Mucosa of gallbladder (tissue), 1 donor: ENCODE measurements at places on chromosomes 1 and 21.

GRCh38 chr1:17287130-17287776, 20.7 kb upstream of the PADI4 start:
- no peak for DNase-seq

DNA sequence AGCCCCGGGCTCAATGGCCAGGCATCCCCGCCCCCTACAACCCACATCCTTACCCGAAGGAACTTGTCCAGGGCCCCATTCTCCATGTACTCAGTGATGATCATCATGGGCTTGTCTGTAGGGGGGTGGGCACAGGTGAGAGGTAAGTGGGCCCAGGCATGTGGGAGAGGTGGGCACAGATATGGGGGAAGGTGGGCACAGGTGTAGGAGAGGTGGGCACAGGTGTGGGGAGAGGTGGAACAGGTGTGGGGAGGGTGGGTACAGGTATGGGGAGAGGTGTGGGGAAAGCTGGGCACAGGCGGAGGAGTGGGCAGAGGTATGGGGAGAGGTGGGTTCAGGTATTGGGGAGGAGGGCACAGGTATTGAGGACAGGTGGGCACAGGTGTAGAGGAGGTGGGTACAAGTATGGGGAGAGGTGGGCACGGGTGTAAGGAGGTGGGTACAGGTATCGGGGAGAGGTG, 23.5 kb downstream of the EPHA2 start:
- no peak for DNase-seq

DNA sequence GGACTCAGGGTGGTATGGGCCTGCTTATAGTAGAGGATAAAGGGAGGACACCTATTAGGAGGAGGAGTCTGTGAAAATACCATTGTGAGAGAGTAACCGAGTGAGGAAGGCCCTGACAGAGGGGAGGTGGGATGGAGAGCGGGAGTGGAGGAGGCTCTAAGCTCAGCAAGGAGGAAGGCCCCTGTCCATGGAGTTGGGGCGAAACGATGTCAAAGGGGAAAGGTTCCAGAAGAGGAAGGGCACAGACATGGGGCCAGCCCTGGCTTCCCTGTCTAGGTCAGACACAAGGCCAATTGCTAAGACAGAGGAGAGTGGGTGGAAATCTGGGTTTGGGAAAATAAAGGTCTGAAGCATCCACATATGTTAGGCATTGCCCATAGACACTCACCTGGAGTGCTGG, 44.2 kb downstream of the ELK4 start:
- DNase-seq, result no peak

DNA sequence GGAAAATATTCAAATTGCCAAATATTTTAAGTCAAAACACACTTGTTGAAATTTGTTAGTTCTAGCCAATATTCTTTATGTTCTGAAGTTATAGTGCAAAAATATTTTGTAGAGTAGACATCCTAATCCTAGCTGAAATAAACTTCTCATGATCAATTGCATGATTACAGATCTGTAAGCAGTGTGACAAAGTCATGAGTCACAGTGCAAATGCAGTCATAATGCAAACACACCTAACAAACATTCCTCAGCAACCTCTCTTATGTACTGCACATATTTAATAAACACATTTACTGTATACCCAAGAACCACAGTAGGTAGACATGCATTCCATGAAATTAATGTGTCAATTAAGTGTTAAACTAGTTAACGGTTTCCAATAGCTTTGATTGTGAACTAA, 1857.4 kb downstream of the NCAM2 start:
- DNase-seq, result no peak

- no peak for DNase-seq
Measured at GRCh38 chr1:237393632-237394031, 351.6 kb downstream of the RYR2 start.

DNA sequence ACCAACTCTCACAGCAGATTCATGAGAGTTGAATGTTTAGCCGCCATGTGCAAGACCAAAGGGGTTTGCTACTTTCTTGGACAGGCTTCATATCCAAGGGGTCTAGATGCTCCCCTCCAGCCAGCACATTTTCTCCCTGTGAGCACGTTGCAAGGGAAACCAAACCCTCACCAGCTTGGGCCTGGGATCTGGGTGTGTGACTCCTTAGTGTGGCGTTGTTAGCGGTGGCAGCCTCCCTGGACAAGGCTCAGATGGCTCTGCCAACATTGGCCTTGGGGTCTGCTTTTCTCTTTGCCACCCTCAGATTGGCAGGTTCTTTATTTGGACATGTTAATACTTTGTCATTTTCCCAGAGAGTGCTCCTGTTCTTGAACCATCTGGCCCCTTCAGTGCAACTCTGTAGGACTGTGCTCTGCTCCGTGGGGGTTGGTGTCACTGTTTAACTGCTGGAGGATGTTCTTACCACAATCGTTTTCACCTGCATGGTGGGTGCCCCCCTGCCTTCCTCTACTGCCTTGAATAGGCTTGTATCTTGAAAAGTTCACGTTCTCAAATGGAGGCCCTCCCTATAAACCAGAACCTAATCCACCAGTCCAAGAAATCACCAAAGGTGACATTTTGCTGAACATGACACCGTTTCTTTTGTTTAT, 13.4 kb downstream of the ABCG1 start:
- DNase-seq, result no peak

- DNase-seq, result no peak
Measured at GRCh38 chr1:93349231-93350135, 3.8 kb downstream of the DR1 start.

DNA sequence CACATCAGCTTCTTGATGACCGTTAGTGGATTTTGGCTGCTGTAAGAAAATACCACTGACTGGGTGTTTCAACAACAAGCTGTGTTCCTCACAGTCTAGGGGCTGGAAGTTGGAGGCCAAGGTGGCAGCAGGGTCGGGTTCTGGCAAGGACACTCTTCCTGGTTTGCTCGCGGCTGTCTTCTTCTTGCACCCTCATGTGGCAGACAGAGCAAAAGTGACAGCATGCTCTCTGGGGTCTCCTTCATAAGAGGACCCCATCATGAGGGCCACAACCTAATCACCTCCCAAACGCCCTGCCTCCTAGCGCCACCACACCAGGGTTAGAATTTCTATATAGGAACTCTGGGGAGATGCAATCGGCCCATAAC, 18.6 kb upstream of the TSPEAR start:
- no peak for DNase-seq

- peak; percentile 57 for DNase-seq
Measured at GRCh38 chr1:160726498-160727315, 12.3 kb upstream of the SLAMF7 start.

DNA sequence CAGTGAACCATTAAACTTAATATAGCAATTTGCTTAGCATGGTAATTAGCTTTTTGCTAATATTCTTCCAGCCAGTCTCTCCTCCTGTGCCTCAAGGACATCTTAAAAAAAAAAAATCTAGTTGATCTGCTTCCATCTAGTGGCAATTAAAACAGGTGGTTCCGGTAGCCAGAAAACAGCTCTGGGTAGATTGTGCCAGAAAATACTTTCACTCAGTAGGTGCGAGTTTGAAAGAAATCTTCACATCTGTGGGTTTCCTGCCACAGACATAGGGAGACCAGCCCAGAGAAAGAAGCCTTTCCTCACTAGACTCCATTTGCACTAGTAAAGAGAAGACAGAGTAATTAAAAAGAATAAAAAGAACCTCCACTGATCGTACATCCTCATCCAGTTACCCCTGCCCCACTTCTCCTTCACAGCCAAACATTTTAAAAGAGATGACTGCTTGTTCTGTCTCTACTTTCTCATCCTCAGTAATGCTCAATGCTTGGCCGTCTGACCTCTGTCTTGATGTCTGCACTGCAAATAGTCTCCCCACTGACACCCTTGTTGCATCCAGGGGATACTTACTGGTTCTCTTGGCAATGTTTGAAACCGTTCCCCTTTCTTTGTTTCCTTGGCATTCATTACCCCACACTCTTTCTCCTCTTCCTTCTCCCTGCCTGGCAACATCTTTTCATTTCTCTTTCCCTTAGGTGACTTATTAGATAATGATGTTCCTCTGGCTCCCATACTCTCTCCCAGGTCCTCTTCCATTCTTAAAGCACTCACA, 16.9 kb downstream of the SELL start:
- no peak for DNase-seq

- DNase-seq, result no peak
Measured at GRCh38 chr1:156359973-156360372, 9.0 kb upstream of the RHBG start.

DNA sequence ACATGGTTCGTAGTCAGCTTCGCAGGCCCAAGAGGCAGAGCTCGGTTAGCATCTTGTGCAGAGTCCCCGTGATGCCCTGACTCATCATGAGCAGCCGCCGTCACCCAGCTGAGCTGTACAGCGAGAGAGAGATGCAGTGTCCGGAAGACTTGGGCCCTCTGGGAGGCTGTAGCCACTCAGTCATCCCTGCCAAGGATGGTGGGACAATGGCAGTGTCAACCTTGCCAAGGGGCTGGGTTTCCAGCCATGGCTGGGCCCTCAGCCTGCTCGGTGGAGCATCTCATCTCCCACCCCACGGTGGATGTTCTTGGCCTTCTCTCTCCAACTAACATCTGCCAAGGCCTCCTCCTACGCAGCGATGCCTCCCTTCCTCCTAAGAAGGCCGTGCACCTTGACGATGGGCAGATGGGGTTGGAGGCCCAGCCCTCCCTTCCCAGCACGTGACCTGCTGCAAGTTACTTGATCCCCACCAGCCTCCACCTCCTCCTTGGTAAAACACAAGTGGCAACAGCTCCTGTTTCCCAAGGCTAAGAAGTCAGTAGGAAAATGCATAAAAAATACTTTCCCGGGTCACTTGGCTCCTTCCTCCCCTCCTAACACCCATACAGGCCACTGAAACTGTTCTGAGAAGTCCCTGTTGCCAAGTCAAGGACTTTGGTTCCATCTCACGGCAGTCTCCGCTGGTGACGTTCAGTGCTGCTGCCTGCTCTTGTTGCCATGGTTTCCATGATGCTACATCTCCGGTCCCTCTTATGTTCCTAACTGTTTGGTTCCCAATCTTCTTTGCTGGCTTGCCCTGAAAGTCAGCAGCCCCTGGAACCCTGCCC, 384.7 kb upstream of the VAMP3 start:
- no peak for DNase-seq

DNA sequence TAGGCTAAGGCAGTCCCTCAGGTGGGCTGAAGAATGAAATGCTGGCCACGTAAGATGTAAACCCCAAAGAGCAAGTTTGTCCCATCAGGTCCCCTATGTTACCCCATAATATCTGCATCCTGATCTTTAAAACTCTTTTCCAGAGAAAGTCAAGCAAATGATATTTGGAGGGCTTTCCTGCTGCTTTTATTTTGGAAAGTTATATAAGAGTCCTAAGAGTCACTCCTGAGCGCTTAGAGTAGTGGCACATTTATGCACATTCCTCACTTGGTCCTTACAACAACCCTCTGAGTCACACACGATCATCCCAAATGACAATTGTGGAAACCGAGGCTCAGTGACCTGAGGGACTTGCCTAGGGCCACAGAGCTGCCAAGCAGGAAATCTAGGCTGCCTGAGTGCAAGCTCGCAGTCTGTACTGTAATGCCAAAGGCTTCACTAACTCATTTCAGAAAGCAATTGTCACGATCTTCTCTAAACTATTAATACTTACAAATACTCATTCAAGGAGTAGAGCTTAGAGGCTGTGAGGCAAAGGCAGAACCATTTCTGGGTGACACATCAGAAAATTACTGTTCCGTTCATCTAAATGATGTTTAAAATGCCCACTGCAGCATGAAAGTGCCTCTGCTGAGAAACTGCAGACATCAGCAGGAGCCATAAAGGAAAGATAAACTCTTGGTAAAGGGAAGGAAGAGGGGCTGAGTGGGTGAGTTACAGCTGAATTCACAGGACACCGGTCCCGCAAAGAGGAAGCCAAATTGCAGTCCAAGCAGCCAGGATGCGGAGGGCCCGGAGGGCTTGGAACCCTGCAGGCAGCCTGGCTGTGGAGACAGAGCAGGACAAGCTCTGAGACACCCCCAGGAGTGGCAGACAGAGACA, 30.8 kb downstream of the CAPZB start:
- no peak for DNase-seq

- DNase-seq, result no peak
Measured at GRCh38 chr1:168190403-168190802, 11.6 kb downstream of the TIPRL start.

GRCh38 chr1:23524163-23524562, 6.9 kb downstream of the E2F2 start:
- DNase-seq, result no peak

GRCh38 chr1:92168657-92169056, 49.1 kb upstream of the C1orf146 start:
- DNase-seq, result no peak

- no peak for DNase-seq
Measured at GRCh38 chr1:159922511-159923202, 2.6 kb downstream of the TAGLN2 start.

DNA sequence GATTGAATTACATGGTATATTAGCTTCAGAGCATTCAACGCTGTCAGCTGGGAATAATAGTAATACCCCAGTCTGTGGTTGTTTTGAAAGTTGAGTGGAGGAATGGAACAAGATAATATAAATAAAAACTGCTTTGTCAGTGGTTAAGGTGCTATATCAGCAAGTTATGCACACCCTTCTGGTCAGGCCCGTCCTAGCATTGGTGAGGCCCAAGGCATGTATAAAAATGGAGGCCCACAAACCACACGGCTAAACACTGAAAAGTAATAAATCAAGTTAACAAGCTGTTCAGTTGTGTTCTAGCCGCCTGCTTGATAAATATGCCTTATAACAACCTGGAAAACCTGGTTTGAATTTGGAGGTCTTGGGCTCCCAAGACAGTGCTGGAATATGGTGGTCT, 77.4 kb downstream of the PSMG1 start:
- no peak for DNase-seq

DNA sequence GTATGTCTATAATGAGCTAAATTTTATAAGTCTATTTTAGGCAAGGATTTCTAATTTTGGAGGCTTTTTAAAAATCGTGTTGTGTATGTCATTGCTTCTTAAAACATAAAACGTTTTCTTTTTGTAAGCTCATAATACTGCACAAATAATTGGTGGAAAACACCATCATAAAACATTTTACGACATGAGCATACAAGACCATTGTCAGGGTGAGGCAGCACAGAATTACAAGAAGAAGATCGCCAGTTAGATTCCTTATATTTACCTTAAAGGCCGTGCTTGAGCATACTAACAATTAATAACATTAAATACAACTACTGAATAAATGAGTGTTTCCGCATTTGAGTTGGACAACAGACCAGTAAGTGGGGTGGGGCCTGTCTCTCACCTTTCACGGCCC, 19.1 kb upstream of the LMX1A start:
- no peak for DNase-seq

- no peak for DNase-seq
Measured at GRCh38 chr1:28668956-28669723, 556 bp downstream of the GMEB1 start.

GRCh38 chr1:15400627-15401026, 9.1 kb upstream of the EFHD2 start:
- no peak for DNase-seq

DNA sequence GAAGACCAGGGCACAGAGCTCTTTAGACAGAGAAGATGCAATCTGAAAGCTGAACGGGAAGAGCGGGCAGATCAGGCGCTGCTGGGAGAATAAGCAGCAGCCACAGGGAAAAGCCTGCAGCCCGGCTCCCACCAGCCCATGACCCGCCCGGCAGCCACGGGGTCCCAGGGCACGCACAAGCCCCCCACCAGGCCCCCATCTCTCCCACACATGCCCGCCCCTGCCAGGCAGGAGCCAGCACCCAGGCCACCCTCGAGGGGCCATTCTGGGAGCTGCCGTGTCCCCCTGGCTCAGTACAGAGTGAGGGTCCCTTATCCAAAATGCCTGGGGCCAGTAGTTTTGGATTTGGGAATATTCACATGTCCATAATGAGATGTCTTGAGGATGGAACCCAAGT, 16.3 kb downstream of the SLC19A1 start:
- DNase-seq, result no peak
